ENCODE measurements at places on chromosomes 2 and 18.

DNA sequence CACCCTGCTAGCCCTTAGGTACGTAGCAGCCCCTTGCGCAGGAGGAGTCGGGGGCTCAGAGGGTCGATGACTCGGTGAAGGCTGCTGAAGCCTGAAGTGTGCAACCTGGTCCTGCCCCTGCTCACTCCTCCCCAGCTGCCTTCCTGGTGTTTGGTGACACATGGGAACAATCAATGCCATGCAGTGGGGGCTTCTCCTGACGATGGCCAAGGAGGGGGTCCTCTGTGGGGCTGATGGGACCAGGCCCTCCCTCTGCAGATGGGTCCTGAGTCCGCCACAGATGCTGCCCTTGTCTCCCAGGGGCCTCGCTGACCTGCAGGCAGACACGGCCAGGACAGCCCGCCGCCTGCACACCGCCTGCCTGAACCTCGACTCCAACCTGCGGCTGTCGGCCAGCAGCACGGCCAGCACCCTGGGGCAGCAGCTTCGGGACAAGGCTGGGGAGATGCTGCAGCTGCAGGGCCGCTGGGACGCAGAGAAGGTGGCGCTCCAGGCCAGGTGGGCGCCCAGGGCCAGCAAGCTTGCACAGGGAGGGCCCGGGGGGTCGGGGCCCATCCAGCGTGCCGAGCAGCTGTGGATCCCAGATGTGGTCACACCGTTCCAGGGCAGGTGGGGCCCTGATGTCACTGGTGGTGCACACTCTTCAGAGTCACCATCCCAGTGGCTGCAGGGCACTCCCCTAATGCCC lies 24.6 kb downstream of the CROCC2 start:
- no peak for DNase-seq

GRCh38 chr2:43201497-43201896 lies 24.9 kb downstream of the ZFP36L2 start:
- no peak for DNase-seq

GRCh38 chr2:156918410-156918809 lies 339.1 kb upstream of the GALNT5 start:
- no peak for DNase-seq

- no peak for DNase-seq
Observed at GRCh38 chr18:71105078-71105819, 816.4 kb downstream of the SOCS6 start.

DNA sequence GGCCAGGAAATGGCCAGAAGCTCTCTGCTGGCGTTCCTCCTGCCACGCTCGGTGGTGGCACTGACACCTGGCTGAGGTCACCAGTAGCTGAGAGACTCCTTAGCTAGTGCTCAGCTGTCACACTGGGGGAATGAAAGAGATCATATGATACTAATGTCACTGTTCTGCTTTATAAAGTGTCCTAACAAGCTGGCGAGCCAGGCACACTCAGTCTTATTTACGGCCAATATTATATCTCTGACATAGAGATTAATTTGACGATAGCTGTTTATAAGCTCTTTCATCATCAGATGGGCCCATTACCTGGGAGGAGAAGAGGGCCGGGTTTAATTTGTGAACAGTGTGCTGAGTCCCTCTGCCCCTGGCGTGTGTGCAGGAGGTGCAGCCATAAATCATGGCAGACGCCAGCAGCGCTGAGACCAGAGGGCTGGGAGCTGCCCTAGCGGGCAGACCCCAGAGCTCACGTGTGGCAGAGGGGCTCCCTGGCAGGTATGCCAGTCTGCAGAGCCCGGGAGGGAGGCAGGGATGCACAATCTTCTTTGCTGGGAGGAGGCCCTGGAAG lies 246.5 kb downstream of the HAUS1 start:
- DNase-seq = no peak

DNA sequence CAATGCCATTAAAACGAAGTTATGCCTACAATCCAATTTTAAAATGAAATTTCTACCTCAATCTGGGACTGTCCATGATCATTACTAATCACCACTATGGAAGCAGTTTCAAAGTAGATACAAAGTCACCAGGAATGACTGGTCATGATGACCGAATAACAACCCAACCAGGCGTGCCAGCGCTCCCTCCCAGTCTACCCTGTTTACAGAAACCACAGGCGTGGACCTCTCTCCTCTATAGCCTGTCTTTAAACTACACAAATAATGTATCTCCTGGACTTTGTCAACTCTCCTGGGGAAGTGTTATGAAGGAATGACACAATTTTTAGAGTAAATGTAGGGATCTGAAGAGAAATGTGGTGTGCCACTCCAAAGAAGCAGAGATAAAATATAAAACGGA lies 150.2 kb downstream of the SRBD1 start:
- DNase-seq = no peak

GRCh38 chr2:197838036-197838435 lies 33.6 kb downstream of the PLCL1 start:
- DNase-seq = no peak

DNA sequence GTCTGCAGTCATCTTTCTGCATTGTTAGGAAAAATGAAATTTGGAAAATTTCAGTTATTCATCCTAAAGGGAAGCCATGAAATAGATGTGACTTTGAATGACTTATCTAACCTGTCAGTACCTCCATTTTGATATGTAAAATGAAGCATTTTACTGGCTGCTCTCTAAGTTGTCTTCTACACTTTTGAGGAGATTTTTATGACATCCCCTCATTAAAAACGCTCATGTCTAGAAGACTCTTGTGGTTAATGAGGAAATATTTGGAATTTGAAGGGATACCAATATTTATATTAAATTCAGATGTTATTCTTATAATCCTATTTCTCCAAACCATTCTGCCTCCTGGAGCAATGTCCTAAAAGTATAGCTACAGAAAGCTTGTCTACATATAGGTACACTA lies 73.8 kb upstream of the THUMPD2 start:
- no peak for DNase-seq

- no peak for DNase-seq
Observed at GRCh38 chr2:239027391-239028252, 179.7 kb downstream of the TWIST2 start.

DNA sequence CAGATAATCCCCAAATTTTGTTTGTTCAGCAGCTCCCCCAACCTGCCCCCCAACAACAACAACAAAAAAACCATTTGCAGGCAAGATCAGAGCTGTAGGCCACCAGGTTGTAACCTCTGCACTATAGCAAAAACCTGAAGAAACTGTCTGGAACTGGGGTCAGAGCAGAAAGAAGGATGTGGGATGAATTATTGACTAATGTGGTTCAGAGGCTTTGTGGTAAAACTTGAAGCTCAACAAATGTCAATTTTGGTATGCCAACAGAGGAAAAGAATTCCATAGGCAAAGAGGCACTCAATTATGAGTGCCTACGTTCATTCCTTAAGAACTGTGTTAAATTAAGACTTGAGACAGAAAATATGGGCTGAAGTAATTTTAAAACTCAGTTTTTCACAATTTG lies 255.1 kb downstream of the STK39 start:
- DNase-seq = no peak

DNA sequence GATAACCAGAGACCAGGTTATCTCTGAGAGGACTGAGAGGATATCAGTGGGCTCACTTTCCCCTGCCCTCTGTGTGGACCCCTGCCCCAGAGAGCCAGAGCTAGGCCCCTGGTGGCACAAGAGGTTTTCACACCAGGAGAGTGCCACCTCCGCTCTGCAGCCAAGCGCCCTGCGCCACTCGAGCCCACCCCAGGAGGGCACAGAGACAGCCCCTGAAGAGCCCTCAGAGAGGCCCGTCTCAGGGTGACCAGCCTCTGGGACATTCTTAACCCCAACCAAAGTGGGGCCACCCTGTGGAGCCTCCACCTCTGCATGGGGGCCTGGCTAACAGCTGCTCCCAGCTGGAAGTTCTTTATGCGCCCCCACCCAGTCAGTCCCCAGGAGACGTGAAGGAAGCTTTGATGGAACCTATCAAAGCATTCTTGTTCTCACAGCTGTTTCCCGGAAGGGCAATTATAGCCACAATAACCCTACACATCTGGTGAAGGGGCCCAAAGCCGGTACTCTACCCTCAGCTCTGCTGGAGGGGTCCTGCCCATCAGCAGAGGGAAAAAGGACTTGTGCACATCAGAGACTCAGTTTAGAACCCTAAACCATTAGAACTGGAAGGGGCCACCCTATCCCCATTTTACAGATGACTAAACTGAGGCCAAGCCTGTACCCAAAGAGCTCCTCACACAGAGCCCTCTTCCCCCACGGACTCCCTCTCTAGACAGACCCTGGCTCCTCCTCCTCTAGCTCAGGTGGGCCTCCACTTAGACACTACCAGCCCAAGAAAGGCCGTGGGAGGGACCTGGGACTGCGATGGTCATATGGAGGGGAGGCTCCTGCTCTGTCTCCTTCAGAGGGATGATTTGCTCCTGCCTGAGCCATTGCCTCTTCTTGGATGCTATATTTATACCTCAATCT lies 101.1 kb downstream of the ZFP36L2 start:
- DNase-seq = no peak

DNA sequence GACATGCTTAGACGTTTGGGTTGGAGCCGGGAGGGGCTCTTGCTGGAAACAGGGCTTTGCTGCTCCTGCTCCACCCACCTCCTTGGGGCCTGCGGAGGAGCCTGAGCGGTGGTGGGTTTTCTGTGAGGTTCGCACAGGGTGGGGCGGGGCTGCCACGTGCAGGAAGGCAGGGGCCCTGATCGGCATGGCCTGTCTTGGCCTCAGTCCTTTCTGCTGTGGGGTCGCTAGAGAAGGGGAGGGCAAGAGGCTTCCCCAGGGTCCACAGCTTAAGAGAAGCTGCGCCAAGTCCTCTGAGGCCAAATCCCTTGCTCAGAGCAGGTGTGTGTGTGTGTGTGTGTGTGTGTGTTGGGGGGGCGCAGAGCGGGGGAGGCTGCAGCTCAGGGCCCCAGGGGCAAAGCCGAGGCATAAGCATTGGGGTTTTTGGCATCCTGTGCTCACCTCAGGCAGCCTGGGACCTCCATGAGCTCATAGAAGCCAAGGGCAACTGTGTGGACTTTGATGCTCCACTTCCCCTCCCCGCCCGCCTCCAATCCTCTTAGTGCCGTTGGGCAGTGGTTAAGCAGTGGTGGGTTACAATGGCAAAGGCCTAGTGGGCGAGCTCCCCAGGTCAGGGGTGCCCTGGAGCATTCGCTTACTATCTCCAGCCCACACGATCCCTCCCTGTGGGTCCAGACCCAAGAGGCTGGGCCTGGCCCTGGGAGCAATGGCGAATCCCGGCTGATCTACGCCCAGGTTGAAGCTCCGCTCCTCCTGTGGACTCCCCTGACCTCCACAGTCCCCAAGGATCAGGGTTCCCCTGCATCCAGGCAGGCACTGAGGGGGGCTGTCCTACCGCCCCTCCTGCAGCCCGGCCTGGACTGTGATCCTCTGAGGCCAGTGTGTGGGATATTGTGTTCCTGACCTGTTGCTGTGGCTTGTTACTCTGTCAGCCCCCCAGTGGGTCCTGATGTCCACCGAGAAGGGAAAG lies 28.9 kb downstream of the TOGARAM2 start:
- peak; percentile 61 for DNase-seq

- no peak for DNase-seq
Observed at GRCh38 chr2:121043827-121044222, 241.2 kb downstream of the TFCP2L1 start.

- DNase-seq = no peak
Observed at GRCh38 chr2:85017411-85018048, 46.6 kb downstream of the KCMF1 start.

DNA sequence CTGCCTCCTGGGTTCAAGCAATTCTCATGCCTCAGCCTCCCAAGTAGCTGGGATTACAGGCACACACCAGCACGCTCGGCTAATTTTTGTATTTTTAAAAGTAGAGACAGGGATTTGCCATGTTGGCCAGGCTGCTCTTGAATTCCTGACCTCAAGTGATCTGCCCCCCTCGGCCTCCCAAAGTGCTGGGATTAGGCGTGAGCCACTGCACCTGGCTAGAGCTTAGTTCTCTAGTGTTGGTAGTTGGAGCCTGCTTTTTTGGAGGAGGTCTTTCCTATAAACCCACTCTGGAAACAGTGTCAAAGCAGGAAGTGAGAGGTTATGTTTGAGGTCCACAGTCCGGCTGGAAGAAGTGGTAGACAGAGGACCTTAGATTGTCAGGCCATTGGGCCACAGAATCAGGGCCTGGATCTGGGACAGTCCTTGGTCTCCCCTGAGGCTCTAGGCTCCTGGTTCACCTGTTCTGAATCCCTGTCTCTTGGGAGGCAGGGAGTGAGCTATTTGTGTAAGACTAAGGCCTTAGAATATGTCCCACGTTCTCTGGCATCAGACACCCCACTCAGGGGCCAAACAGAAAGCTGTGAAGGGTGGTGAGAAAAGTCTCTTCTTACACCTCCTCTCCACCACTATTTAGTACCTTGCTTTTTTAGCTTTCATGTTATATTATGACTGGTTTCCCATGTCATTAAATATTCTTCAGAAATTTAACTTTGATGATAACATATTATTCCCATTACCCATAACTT lies 34.5 kb downstream of the PCBP1 start:
- peak; percentile 89 for DNase-seq

DNA sequence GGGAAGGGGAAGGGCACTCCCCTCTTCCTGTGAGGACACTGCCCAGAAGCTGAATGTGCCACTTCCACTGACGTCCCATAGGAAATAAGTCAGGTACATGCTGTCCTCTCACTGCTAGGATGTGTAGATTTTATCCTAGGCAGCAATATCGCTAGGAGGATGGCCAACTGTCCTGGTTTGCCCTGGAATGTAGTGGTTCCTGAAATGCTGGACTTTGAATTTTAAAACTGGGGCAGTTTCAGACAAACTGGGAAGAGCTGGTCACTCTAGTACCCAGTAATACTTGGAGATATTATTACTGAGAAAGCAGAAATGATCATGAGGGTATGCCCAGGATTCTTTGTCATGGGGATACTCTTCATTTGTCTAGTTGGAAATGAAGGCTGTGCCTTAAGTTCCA lies 5.4 kb upstream of the KCNS3 start:
- no peak for DNase-seq

DNA sequence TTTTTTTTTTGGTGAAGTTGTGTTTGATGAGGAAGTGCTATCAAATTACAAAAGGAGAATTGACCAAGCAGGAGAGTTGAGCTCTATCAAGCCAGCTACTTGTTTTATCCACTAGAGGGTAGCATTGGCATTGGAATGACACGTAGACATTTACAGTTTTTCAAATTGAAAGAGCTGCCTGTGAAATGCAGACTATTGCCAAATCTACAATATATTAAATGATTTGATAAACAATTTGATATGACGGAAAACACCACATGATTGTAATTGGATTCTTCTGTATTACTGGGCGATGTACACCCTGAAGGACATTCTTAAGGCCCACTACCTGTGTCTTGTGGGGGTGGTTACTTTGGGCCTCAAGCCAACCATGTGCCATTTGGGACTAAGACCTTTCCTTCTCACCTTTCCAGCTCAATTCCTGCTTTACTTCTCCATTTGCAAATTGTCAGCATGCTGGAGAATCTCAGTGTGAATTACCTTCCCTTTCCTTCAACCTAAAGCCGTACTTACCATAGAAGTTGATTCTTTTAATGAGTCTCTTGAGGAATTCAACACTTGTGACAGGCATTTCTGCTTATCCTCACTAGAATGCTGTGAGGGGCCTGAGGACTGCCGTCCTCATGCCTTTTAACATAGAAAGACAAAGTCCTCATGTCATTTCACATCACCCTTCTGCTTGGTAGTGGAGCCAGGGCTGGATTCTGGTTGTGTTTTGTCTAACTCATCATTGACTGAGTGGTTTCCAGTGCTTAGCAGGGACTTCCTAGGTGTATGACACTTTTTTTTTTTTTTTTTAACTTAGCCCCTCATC lies 134.8 kb upstream of the THUMPD2 start:
- peak; percentile 85 for DNase-seq

- DNase-seq = no peak
Observed at GRCh38 chr2:37738266-37738885, 66.9 kb upstream of the CDC42EP3 start.
